ENCODE measurements at places on chromosomes 2 and 18. TPM values are rescaled to one million over a fixed set of nuclear protein-coding genes. Genes with fewer than 3 reads are reported as not detected.

DNA sequence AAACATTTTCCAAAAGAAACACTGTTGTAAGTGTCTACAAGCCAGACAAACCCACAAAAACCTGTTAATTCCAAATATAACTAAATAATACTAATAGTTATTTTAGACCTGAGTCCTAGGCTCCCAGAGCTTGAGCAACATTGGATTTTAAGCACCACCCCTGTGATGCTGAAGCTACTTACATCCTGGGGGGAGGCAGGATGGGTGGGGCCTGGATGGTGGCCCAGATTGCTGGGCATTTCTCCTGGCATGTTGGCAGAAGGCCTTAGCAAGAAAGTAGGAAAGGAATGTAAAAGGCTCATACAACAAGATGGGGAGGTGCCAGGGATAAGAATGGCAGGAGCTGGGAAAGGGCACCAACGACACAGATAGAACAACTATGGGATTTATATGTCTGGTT, 50.7 kb upstream of the OTX1 start:
- H3K27ac ChIP-seq = no peak overlapping the region
- no peak for DNase-seq
- no peak overlapping the region for H3K4me3 ChIP-seq
- H3K27me3 ChIP-seq = no peaks in the 10 kb centered on the region
- no peaks in the 10 kb centered on the region for H3K4me1 ChIP-seq
- H3K36me3 ChIP-seq = peaks cover 31% of the 10 kb centered on the region

GRCh38 chr2:171798156-171798820, 95.8 kb downstream of the SLC25A12 start:
- no peak for DNase-seq
- H3K27me3 ChIP-seq = no peaks in the 10 kb centered on the region
- peak overlapping the region; percentile 38 for H3K27ac ChIP-seq
- peaks cover 10% of the 10 kb centered on the region for H3K4me1 ChIP-seq
- H3K4me3 ChIP-seq = no peak overlapping the region

GRCh38 chr2:69518841-69519240, 81.6 kb upstream of the NFU1 start:
- DNase-seq = no peak
- no peak overlapping the region for H3K4me3 ChIP-seq
- H3K27me3 ChIP-seq = no peaks in the 10 kb centered on the region
- peaks cover 9% of the 10 kb centered on the region for H3K36me3 ChIP-seq

GRCh38 chr18:58955738-58956137, 91.1 kb downstream of the ZNF532 start:
- no peak overlapping the region for H3K27ac ChIP-seq
- no peak for DNase-seq
- H3K36me3 ChIP-seq = peaks cover 24% of the 10 kb centered on the region
- no peaks in the 10 kb centered on the region for H3K4me1 ChIP-seq
- H3K4me3 ChIP-seq = no peak overlapping the region
- H3K27me3 ChIP-seq = no peaks in the 10 kb centered on the region

- no peak overlapping the region for H3K4me3 ChIP-seq
- H3K36me3 ChIP-seq = peaks cover 34% of the 10 kb centered on the region
- no peaks in the 10 kb centered on the region for H3K4me1 ChIP-seq
- no peak for DNase-seq
- H3K27ac ChIP-seq = no peak overlapping the region
Measured at GRCh38 chr18:49274188-49274714, 186.2 kb downstream of the DYM start.

DNA sequence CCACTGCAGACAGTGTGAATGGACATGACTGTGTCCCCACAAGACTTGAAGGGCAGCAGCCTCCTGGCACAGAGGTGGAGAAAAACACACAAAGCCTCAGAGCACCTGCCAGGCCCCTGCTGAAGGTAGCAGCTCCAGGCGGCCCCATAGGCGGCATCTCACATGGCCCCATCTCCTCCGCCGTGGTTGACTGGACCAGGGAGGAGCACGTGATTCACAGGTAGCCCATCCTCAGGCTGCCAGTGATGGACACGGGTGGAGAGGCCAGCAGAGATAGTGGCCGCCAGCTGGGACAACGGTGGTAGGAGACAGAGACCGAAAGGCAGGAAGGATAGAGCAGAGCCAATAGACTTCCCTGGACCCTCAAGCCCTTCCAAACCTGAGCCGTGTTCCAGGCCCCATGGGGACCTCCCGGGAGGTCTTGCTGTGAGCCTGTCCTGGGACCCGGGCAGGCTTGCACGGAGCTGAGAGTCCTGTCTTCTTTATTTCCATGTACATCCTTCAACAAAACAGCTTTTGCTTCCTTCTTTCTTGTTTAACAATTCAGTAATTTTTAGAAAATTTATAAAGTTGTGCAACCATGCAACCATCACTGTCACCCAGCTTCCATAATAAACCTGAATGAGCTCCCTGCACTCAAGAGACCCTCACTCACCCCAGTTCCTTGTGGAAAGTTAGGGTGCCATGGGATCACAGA, 26.9 kb downstream of the GPR55 start:
- DNase-seq = no peak
- H3K36me3 ChIP-seq = no peaks in the 10 kb centered on the region
- H3K4me3 ChIP-seq = no peak overlapping the region
- peaks cover 52% of the 10 kb centered on the region for H3K4me1 ChIP-seq
- no peaks in the 10 kb centered on the region for H3K27me3 ChIP-seq
- H3K27ac ChIP-seq = no peak overlapping the region

- H3K27me3 ChIP-seq = no peaks in the 10 kb centered on the region
- no peak overlapping the region for H3K4me3 ChIP-seq
- H3K27ac ChIP-seq = no peak overlapping the region
- no peak for DNase-seq
Measured at GRCh38 chr18:27225947-27226481, 40.9 kb upstream of the CHST9 start.

DNA sequence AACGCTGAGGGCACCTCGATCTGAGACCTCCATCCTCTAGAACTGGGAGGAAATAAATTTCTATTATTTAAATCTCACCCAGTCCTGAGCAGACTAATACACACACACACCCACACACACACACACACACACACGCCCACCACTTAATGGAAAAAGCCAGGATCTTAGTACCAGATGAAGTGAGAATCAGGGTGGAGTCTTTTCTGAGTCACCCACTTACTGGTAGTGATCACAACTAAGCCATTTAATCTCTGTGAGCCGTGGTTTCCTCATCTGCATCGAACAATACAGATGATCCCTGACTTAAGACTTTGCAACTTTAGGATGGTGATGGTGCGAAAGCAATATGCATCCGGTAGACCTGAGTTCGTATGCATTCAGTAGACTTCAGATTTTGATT, 18.6 kb downstream of the THNSL2 start:
- H3K27me3 ChIP-seq = peaks cover 6% of the 10 kb centered on the region
- DNase-seq = no peak
- peaks cover 5% of the 10 kb centered on the region for H3K4me1 ChIP-seq
- no peak overlapping the region for H3K27ac ChIP-seq

The MYOM1 gene
- not detected for polyA plus RNA-seq

The SLC16A14 gene
- polyA plus RNA-seq = 0.25 TPM

The PRSS56 gene
- polyA plus RNA-seq = not detected

The ELOA2 gene
- polyA plus RNA-seq = not detected

The USP40 gene
- 6.5 TPM for polyA plus RNA-seq

Measured in naive B cell (primary cell).